Stimulated activated CD8-positive, alpha-beta memory T cell treated with anti-CD3 and anti-CD28 coated beads, Interleukin-7, amount 100 ng/mL, for 24 hours (primary cell): ENCODE measurements at places on chromosomes 16 and 17.

DNA sequence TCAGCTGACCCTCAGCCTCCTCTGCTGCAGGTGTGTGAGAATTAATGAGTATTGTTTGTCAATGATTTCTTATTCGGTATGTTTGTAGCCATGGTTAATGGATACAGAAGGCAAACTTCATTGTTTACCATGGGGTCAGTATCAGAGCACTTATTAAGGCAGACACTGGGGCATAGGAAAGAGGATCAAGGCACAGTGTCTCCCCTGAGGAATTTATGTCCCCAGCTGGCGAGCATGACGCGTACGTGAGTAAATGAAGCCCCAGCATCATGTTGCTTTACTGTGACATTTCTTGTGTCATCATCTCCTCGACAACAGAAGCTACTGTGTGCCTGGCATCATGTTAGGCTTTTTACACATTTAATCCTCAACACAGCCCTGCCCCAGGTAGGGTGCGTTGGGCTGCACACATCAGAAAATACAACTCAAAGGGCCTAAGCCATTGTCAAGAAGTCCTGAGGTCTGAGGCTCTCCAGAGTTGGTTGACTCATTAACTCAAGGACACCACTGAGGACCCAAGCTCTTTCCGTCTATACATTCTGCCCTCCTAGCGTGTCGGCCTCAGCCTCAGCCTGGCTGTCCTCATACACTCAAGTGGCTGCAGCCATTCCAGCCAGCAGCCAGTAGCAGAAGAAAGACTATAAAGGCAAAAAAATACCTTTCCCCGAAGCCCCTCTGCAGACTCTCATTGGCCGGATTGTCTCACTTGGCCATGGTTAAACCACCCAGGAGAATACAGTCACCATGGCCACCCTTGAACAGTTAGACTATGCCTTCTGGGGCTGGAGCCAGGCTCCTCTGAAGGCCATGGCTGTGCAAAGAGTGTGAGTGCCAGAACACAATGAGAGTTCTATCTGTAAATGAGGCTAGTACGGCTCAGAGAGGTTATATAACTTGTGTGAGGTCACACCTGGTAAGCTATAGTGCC, 13.9 kb upstream of the ZCCHC14 start:
- DNase-seq, result no peak

DNA sequence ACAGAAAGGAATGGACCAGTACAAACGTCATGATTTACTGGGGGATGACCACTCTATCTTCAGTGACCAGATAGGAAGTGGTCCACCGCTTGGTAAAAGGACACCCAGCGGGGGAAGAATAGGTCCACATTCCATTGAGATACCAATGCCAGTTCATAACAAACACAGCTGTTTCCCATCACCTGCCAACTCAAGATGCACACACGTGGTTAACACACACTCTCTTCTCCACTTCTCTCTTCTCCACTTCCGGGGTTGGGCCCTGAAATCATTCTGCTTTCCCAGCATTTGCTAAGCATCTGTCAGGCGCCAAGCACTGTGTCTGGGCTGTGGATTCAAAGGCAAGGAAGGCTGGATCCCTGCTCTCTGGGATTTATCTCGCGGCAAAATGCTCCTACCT, 175.5 kb downstream of the SLC39A11 start:
- no peak for DNase-seq

DNA sequence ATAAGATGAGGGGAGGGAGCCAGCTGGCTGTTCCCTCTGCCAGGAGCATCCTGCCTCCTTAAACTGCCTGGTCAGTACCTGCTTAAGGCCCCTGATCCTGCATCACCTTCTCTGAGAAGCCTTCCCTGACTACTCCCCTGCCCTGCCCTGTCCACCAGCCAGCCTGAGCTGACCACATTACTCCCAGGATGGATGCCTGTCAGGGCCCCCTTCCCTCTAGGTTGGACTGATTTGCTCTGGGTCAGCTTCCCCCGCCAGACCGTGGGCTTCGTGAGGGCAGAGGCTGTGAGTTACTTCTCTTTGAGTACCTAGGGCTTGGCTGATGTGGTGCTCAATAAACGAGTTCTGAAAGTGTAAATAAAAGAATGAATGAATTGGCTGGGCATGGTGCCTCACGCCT, 63.3 kb downstream of the WSB1 start:
- DNase-seq, result no peak

- no peak for DNase-seq
Observed at GRCh38 chr16:11291091-11291703, 10.1 kb upstream of the PRM1 start.

DNA sequence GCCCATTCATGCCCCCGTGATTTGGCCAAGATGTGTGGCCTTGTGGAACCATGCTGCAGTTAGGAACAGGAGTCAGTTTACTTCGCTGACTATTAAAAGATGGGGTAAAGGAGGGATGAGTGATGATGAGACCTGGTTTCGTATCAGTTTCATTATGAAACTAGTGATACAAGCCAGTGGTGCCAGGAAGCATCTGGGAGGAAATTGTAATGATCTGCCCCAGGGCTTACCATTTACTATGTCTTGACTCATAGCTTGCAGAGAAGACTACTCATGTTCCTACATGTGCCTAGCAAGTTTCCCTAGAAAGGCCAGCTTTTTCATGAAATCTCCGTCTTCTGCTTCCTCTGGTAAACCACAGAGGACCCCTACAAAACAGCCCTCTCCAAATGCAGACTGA, 23.2 kb downstream of the CDH3 start:
- no peak for DNase-seq

DNA sequence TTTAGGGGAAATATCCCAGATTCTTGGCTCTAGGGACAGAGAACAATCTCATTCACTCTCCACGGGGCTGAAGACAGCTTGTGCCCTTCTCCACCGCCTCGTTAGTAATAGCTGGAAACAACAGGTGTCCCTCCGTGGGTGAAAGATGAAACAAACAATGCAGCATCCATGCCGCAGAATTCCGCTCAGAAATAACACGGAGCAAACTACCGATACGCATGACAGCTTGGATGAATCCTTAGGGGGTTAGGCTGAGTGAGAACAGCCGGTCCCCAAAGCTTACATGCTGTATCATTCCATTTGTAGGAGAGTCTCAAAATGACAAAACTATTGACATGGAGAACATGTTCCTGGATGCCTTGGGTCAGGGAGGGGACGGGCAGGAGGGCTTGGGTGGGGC, 29.4 kb upstream of the CACNG1 start:
- DNase-seq, result no peak

- DNase-seq, result no peak
Observed at GRCh38 chr17:82936768-82937171, 96.9 kb upstream of the ZNF750 start.

GRCh38 chr16:11101695-11102522, 154.1 kb downstream of the SOCS1 start:
- no peak for DNase-seq

DNA sequence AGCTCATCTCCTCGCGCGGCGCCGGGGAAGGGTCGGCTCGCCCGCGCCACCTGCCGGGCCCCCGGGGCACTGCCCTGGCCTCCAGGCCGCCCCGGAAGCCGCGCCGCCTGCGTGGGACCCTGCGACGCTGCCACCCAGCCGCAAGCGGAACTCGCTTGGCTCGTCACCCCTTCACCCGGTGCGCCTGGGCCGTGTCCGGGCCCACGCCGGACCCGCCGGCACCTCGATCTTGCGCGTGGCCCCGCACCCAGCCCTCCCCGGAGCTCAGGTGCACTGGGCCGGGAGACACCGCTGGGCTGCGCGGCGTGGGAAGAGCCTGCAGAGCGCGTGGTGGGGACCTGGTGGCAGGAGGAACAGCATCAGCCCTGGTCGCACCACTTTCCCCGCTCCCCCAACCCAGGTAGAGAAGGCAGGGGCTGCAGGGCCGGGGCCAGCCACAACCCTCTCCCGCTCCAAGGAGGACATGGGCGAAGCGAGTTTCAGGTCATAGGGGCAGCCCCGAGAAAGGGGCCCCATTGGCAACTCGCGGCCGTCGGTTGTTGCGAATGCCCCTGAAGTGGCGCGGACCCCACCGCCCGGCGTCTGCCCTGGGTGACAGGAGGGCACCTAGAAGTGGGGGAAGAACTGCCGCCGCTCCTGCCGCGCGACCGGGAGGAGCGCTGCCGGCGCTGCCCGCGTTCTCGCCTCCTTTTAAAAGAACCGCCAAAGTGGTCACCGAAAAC, 363 bp upstream of the MIF4GD start:
- peak; percentile 68 for DNase-seq

- DNase-seq, result no peak
Observed at GRCh38 chr16:4525634-4526277, 12.8 kb downstream of the CDIP1 start.

DNA sequence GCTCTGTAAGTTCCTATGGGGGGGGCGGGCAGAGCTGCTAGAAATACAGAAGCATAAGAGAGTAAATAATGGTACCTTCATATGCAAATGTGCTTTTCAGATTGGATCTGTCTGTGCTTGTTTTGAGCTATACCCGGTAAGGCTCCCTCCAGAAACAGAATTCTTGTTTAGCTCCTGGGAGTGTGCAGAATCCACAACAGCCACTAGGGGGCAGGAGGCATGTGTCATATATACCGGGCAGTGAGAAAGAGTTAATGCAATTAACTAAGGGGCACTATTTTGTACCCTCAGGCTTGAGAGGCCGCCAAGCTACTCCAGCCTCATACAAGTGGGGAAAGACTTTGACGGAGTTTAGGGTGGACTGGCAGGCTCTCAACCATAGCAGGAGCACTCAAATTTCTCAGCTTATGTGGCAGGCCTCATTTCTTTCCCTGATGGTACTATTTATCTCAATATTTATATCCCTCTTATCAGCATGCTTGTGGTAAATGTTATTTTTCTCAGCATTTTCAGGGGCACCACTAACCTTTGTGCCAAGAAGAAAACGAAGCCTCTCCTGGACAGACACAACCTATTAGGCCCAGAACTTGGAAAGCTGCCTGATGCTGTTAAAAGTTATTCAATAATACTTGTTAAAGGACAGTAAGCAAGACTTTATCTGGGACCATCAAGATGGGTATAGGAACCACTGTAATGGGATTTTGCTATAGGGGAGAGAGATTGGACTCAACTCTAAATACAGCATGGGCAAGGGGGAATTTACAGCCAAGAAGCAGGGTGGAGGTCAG, 10.7 kb upstream of the CENPV start:
- DNase-seq, result peak; percentile 55

DNA sequence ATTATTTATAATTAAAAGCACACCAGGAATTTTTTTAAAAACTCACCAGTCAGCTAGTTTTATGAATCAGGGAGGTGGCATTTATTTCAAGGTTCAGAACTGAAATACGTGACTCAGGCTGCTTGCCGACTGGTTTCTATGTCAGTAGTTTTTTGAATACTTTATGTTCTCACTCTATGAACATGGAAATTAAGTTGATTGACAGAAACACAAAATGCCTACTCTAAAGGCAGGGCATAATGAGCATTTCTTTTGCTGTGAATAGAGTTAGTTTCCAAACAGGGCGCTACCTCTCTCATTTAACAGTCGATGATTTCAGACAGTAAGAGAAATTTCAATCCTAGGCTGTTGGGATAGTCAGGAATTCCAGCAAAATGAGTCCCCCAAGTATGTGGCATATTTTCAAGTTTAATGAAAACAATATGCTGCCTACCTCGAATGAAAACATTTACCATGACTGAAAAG, 6.7 kb downstream of the HS3ST3B1 start:
- DNase-seq, result no peak

DNA sequence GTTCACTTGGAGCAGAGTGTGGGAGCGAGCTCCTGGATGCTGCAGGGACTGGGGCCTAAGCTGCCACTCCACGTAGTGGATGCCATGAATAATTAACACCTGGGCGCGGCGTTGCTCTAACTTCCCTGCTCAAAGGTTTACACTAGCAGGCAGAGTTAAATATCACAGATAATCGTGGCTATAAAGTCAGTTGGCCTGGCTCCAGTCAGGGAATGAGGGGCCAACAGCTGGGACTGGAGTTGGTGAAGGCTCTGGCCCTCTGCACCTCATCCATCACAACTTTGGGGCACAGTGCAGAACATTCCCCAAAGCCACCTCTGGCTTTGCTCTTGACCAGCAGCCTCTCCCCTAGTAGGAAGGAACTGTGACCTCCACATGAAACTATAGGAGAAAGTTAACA, 10.9 kb downstream of the HOXB4 start:
- no peak for DNase-seq

- DNase-seq, result no peak
Observed at GRCh38 chr17:410543-411401, 58.2 kb upstream of the RPH3AL start.

DNA sequence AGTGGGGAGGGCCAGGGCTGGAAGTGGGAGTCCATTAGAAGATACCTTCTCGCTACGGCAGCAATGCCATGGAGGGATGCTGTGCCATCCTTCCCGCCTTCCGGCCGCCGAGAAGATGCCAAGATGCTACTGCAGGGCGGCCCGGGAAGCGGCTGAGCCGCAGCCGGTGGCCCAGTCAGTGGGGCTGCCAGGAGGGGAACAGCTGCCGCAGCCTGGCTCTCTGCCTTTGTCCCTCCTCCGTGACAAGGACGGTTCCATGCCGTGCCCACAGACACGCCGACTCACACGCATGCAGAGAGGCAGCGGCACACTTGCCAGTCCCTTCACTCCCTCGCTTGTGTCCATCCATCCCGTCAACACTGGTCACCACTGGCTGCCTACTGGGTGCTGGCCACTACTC, 20.2 kb upstream of the NCBP3 start:
- no peak for DNase-seq

- DNase-seq, result no peak
Observed at GRCh38 chr17:51128076-51128475, 7.4 kb upstream of the SPAG9 start.

- no peak for DNase-seq
Observed at GRCh38 chr17:58265902-58266875, 14.5 kb downstream of the MPO start.

- DNase-seq, result no peak
Observed at GRCh38 chr17:78912082-78912481, 9.1 kb upstream of the CEP295NL start.

GRCh38 chr16:82623241-82623640, 3.5 kb upstream of the CDH13 start:
- DNase-seq, result no peak

DNA sequence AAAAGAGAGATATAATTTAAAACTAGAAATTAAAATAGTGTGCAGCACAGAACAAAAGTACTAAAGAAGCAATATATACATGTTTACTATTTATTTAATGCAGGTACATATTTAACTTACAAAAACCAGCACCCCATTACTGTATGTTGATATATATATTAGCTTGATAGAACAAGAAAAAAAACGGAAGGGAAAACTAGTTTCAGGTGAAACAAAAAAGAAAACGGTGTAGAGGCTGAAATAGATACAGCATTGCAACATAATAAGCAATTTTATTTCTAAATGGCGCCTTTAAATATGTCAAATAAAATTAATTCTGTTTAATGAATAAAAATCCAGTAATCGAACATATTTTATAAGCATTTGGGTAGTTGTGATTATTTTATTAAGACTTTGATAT, 3.9 kb downstream of the HNF1B start:
- DNase-seq, result no peak

- no peak for DNase-seq
Observed at GRCh38 chr16:68257906-68258800, 6.2 kb upstream of the SLC7A6 start.

- DNase-seq, result no peak
Observed at GRCh38 chr16:57301126-57301817, 16.8 kb upstream of the PLLP start.

DNA sequence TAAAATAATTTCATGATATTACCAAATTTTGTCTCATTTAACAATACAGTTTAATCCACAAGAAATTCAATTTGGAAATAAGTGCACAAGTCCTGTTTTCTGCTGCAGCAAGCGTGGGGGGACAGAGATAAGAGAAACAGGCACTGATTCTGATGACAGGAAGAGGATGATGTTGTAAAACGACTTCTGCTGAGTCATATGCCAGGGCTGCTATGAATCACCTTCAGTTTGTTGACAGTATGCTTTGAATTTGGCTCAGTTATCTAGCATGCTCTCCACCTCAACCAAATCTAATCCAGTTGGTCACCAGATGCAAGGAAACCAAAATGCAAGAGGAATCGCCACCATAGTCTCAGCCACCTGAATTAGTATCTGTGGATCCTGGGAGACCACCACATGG, 244.1 kb upstream of the MON1B start:
- DNase-seq, result no peak
